ENCODE measurements at places on chromosomes 6 and 20.
A peak's percentile ranks its signal among the peaks of the same experiment; 100 is the strongest.

- peak; percentile 62 for DNase-seq
These were observed 60.2 kb upstream of the RALY start for GRCh38 chr20:33933469-33933909.

DNA sequence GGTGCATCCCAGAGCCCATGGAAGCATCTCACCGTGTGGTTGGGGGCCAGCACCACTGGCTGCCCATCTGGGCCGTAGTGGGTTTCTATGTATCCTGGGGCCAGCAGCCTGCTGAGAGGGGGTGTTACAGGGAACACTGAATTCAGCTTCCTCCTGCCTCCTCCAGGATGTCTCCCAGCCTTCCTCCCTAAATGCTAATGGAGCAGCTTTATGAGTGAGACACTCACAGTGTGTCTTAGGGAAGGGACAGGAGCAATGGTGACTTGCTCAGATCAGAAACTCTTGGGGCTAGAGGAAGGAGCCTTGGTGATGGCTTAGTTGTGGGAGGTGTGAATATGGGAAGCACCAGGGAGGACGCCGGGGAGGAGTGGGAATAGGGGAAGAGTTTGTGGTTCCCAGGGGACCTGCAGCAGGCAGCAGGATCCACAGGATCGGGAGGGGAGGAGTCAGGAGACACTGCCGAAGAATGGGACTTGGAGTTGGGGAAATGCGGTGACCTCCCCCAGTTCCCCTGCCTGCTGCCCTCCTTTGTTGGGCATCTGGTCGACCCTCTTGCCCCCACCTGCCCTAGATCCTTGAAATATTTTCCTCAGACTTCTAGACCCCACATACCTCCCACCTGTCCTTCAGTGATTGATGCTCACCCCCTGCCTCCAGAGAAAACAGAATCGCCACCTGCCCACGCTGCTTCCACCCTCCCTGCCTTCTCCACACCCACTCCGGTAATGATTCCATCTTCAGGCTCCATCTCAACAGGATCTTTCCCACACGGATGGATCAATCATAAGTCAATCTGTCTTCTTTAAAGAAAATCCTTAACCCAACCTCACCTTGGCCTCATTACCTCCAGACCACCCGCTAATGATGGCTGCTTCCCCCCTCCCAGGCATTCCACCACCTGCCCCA, 6.6 kb downstream of the ADAM33 start:
- DNase-seq: no peak

GRCh38 chr6:13011612-13012146, 295.1 kb downstream of the PHACTR1 start:
- DNase-seq: no peak

- DNase-seq: peak; percentile 49
These were observed 7.2 kb downstream of the HLA-G start for GRCh38 chr6:29834564-29835436.

GRCh38 chr6:25619217-25619616, 32.8 kb upstream of the SCGN start:
- DNase-seq: no peak

DNA sequence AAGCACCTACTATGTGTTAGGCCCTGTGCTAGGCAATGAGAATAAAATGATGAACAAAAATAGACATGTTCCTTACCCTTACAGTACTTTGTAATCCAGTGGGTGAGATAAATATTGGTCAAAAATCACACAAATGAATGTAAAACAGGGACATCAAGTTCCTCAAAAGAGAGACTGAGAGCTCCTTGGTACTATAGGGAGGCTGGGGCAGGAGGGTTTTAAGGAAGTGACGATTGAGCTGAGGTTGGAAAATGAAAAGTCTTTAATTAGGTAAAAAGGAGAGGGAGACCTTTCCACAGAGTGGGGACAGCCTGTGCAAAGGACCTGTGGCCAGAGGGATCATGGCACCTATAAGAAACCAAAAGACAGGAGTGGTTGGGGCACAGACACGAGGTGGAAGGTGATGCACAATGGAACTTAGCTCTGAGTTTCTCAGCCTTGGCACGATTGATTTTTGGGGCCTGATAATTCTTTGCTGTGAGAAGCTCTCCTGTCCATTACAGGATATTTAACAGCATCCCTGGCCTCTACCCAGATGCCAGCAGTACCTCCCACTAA, 140.3 kb downstream of the CEP57L1 start:
- DNase-seq: no peak

GRCh38 chr6:149305372-149305771, 12.1 kb upstream of the TAB2 start:
- DNase-seq: no peak

DNA sequence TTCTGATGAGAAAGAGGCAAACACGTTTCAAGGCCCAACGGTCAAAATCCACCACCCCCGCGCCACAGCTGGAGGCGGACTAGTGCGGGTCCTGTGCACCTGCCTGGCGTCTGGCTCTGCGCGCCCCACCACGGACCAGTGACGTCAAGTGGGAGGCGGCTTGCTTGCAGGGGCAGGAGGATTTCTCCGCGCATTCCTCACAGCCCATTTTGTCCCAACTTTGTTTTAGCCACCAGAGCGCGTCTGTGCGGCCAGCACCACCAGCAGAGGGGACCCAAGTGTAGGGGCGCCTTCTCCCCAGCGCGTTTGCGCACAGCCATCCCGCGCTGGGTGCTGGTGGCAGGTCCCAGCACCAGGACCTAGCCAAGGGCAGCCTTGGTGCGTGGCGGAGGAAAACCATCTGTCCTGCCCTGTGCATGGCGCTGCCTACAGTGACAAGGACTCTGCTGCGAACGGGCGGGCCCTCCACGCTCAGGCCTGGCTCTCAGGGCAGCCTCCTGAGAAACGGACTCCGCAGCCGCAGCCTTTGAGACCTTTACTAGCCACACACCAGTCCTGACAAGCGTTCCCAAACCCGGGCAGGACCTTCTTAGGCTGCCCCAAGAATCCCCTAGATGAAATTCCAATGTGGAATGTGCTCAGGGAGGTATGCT, 194.8 kb upstream of the EXOC2 start:
- no peak for DNase-seq

GRCh38 chr6:168122011-168122410, 43.0 kb upstream of the FRMD1 start:
- no peak for DNase-seq

DNA sequence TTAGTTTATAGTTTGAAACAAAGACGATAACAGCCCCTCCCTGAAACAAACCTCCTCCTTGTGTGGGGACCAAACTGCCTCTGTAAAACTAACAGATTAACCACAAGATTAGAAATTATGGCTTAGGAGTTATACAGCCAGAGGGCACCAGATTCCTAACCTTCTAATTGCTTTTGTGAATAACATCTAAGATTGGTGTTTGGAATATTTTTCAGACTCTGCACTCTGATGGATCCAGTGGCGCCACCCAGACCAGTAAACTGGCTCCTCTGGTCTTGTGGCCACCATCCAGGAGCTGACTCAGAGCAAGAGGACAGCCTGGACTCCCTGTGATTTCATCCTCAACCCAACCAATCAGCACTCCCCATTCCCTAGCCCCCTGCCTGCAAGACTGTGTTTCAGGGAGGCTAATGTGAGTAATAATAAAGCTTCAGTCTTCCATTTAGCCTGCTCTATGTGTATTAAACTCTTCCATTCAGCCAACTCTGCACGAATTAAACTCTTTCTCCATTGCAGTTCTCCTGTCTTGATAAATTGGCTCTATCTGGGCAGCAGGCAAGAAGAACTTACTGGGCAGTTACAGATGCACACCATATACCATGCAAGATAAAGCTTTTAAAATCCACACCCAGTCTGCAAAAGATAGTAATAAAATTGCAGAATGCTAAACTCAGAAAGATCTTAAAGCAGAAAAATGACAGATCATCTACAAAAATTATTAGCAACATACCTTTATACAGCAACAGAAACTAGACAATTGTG, 58.5 kb upstream of the SLC22A16 start:
- no peak for DNase-seq

DNA sequence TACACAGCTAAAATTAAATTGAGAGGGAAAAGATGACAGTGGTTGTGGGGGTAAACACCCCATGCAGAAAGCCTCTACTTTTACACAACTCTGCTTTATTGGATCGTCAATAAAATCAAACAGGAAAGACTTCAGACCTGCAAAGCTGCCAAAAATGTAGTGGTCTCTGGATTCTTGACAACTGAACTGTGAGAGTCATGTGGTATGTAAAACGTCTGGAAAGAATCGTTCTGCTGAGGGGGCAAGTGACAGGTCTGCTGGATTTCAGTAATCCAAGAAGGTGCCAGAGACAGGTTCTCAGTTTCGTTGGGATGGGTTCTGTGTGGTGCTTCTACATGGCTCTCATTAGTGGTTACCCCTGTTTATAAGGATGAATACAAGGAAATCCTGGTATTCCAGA, 63.3 kb downstream of the TSPYL4 start:
- DNase-seq: no peak

- no peak for DNase-seq
These were observed 3.9 kb downstream of the SLC22A2 start for GRCh38 chr6:160254467-160255312.

GRCh38 chr6:108621117-108621516, 60.4 kb downstream of the FOXO3 start:
- no peak for DNase-seq

DNA sequence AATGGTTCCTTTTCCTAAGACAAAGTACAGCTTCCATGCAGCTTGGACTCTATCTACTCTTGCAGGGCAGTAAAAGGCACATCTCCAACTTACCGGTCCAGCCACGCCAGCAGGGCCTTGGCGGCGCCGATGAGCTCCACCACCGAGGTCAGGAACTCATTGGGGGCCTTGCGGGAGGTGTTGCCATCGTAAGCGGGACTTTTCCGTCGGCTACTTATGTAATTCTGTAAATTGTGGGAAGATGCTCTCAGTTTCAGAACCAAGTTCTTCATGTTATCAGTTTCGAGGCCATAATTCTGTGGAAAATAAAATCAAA, 68.5 kb downstream of the CNKSR3 start:
- DNase-seq: no peak

DNA sequence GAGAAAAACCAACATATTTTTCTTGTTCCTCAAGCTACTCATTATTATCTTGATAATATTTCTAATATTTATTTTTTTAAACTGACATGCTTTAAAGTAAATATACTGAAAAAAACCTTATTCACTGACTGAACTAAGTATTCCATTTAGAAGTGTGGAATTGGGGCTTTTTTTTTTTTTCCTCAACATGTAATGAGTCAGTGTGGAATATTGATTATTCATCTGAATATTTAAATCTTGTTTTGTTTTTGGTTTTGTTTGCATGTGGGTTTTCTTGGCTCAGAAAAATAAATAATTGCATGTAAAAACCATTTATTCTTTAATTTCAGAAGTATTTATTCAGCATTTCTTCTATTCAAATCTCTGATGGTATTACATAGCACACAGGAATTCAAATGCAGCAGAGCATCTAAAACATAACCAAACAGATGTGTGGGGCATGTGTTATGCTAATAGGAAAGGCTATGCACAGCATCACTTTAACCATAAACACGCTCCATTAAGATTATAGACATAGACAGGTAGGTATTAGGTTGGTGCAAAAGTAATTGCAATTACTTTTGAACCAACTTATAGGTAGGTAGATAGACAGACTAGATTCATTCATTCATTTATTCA, 166.5 kb downstream of the PLCB1 start:
- no peak for DNase-seq

- no peak for DNase-seq
These were observed 253.5 kb downstream of the QKI start for GRCh38 chr6:163668061-163668426.

- no peak for DNase-seq
These were observed 96.2 kb downstream of the SLC22A23 start for GRCh38 chr6:3360727-3361045.

DNA sequence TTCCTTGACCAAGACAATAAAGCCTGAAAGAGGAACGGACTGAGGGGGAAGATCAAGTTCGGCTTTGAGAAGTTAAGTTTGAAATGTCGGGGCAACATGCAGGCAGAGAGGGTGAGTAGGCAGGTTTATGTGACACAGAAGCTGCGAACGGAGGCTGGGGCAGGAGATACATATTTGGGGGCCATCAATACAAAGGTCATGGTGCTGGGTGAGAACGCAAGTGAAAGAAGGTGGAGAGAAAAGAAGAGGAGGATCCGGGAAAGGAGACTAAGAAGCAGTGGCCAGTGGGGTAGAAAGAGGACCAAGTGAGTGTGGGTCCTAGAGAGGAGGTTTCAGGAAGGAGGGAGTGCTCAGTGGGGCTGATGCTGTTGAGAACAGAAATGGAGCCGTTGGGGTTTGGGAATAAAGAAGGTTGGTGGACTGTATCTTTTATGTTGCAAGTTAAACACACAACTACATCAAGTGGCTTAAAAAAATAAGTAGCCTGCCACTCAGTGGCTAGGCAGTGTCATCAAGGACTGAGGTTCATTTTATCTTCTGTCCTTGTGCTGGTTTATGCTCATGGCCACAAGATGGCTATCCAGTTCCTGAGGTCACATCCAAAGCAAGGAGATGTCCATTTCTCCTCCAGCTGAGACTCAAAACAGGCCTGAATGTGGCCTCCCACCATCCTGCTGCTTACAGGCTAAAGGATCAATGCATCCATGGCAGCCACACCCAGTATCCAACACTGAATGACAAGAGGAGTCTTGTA, 1.7 kb upstream of the BLCAP start:
- DNase-seq: no peak

DNA sequence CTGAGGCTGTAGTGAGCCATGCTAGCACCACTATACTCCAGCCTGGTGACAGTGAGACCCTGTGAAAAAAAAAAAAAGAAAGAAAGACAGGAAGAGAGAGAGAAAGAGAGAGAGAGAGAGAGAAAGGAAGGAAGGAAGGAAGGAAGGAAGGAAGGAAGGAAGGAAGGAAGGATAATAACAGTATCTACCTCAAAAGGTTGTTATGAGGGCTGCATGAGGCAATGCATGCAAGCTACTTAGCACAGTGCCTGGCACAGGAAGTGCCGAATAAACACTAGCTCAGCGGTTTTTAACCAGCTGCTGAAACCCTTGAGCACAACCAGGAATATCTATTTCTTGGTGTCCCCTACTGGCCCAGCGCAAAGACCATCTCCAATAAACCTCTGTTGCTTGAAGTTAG, 62.3 kb upstream of the TBC1D7 start:
- DNase-seq: peak; percentile 29

GRCh38 chr6:151101161-151101815, 138.5 kb upstream of the AKAP12 start:
- DNase-seq: no peak

- no peak for DNase-seq
These were observed 158.8 kb downstream of the NKAIN2 start for GRCh38 chr6:123962508-123962907.

DNA sequence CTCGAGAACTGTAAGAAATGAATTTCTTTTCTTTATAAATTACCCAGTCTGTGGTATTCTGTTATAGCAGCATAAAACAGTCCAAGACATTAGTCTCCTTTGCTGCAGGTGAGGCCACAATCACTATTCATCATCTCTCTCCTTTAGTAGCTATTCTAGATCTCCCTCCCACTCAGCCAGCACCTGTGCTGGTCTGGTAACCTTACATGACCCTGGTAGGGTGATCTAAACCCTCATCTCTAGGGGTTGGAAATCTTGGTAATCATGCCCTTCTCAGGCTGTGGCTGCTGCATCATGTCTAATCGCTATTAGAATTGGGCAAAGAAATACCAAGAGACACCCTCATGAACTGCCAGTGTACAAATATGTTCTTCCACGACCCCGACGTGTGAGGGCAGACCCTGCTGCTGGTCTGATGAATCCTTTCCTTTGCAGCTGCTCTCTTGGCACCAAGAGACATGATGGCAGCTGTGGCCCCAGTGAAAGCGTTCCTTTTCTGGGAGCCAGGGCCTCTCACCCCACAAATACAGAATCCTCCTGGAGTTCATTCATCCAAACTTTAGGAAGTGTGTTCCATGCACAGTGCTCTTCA, 23.0 kb upstream of the IGF2R start:
- DNase-seq: no peak

Measured in CD4-positive, CD25-positive, alpha-beta regulatory T cell (primary cell).